ENCODE measurements at places on chromosomes 2 and 18. TPM values are rescaled to one million over a fixed set of nuclear protein-coding genes. Genes with fewer than 3 reads are reported as not detected.
A peak's percentile ranks its signal among the peaks of the same experiment; 100 is the strongest.

DNA sequence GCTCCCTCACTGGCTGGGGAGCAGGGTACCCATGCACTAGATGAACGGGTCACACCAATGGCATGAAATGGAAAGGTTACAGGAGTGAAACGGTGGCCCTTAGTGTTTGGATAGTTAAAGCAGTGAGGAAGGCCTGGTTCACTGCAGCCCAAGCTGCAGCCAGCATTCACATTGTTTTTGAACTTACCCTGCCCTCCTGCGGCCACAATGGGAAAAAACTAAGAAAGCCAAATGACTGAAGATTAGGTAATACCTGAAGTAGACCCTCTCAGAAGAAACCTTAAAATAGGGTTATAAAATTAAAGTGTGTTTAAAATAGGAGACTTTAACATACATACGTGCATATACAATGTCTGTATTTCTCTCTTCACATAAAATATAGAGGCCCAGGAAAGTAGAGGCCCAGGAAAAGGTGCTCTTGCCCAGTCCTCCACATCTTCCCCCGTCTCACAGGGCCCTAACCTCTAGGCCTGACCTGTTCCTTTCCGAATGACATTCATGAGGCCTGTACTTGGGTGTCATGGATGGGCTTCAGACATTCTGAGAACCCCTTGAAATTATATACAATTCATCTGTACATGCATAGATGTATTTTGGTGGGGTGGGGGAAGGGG lies 33.3 kb downstream of the DOK1 start:
- H3K4me3 ChIP-seq: no peak overlapping the region
- peak; percentile 70 for DNase-seq
- H3K27me3 ChIP-seq: peaks cover 28% of the 10 kb centered on the region
- H3K36me3 ChIP-seq: no peaks in the 10 kb centered on the region

DNA sequence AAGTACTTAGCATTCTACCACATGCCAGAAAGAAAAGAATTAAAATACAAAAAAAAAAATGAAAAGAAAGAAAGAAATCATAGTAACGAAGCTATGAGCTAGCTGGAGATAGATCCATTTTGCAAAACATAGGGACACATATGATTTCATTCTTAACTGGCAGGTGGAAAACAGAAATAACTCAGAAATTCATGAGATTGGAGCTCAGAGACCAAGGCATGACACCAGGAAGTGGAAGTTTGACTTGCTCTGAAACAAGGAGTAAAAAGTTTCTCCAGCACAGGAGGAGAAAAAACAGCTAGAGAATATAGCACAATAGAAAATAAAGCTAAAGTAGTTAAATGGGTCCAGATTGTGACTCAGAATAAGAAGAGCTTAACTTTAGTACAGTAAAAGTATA lies 278.1 kb downstream of the ZEB2 start:
- no peaks in the 10 kb centered on the region for H3K27me3 ChIP-seq
- no peak overlapping the region for H3K27ac ChIP-seq
- peaks cover 28% of the 10 kb centered on the region for H3K4me1 ChIP-seq
- DNase-seq: no peak
- peaks cover 5% of the 10 kb centered on the region for H3K36me3 ChIP-seq

DNA sequence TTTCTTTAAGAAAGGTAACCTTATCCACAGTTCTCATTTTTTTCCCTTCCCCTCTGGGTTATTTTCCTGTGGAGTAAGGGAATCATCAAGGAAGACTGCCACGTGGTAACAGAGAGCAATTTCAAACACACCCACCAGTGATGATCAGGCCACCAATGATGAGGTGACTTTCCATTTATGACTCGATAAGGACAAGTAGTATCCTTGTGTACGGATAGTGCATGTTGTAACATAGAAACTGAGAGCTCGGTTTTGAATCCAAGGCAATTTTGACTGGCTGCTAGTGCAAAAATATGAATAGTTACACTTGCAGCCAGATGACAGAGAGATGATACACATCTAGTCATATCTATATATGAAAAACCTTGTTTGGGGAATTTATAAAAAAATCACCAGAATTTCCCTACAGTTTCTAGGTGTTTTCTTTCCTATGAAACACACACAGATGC lies 143.6 kb upstream of the TCF4 start:
- no peaks in the 10 kb centered on the region for H3K4me1 ChIP-seq
- H3K36me3 ChIP-seq: no peaks in the 10 kb centered on the region
- no peak overlapping the region for H3K4me3 ChIP-seq

DNA sequence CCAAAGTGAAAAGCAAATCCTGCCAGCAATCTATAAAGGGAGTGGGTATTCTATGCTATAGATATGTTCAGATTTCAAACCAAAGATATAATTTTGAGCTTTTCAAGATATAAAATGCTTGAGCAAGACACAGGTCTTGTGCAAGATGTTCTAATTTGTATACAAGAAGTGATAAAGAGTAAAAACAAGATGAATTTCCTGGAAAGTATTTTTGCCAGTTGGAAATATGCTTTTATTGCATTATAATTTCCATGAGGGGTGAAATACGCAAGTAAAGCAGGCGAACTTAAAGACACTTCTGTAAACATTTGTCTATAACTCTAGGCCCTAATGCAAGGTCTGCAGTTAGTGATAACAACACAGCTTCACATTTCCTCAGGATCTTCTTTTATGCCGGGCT lies 640.5 kb downstream of the TMEM182 start:
- H3K27me3 ChIP-seq: no peaks in the 10 kb centered on the region
- no peaks in the 10 kb centered on the region for H3K4me1 ChIP-seq
- no peak overlapping the region for H3K27ac ChIP-seq
- no peaks in the 10 kb centered on the region for H3K36me3 ChIP-seq
- DNase-seq: no peak

DNA sequence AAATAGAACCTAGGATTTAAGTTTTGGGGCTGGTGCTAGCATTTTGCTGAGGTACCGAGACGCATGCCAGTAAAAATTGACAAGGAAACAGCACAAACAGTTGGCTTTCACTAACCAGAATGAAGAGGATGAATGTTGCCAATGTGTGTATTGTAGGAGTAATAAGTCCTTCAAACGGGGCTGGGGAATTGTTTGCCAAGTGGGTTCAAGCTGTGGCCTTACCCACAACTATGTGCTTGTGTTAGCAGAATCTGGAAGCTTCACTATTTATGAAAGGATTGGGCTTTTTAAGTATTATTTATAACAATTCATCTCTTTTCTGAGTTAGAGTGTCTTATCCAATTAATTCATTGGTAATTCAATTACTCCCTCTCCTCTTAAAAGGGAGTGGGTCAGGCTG lies 15.0 kb upstream of the KIF5C start:
- H3K4me3 ChIP-seq: no peak overlapping the region
- H3K4me1 ChIP-seq: no peaks in the 10 kb centered on the region
- H3K27me3 ChIP-seq: peaks cover 17% of the 10 kb centered on the region
- no peak for DNase-seq
- H3K27ac ChIP-seq: no peak overlapping the region

GRCh38 chr2:204234879-204235278 lies 298.3 kb downstream of the ICOS start:
- no peak overlapping the region for H3K4me3 ChIP-seq
- H3K27ac ChIP-seq: no peak overlapping the region
- DNase-seq: no peak
- no peaks in the 10 kb centered on the region for H3K36me3 ChIP-seq
- H3K4me1 ChIP-seq: no peaks in the 10 kb centered on the region

DNA sequence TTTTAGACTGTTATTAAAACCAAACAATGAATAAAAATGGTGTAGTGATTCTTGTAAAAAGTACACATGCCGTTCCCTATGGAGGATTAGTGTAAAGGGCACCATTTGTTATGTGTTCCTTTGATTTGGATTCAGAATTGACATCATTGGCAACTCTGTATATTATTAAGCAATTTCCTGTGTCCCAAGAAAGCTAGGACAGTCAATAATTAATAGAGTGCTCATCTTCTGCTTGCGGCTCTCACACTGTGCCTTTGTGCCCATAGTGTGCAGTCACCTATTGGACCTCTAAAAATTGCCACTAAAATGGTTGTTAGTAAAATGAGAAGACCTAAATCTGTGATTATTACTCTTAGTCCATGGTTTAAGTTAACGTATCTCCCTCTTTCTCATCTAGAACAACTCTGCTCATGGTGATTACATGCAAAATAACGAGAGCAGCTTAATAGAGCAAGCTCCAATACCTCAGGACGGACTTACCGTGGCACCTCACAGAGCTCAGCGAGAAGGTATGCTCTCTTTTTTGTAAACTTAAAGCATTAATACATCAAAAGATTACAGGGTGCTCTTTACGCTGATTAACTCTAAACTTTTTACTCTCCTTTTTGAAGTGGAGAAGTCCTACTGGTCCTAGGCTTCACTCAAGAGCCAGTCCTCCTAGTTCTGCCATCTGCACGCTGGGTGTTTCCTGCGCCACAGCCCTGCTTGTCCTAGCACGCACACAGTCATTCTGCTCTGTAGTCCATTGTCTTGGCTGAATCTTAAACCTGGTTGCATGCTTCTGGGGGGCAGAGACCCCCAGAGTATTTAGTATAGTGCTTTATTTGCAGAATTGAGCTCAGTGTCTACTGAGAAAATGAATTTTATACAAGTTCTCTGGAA lies 16.7 kb downstream of the ZCCHC2 start:
- no peak for DNase-seq
- H3K4me3 ChIP-seq: no peak overlapping the region
- H3K27ac ChIP-seq: no peak overlapping the region

DNA sequence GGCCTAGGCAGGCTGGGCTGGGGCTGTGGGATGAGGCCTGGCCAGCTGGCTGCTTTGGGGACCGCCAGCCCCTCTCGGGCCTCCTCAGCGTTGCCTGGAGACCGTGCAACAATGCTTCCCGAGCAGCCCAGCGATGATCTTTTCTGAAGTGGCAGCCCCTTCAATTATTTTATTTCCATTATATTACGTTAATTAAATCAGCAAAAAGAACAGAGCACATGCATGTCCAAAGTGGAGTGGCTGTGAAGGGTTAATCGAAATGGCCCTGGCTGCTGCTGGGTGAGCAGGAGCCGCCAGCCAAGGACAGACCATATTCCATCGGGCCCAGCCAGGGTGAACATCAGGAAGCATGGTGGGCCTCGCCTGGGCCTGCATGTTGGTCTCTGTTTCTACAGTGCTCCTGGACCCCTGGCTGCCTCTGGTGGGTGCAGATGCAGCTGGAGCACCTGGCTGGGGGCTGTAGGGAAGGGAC lies 245.5 kb downstream of the MYCN start:
- no peak overlapping the region for H3K27ac ChIP-seq
- H3K36me3 ChIP-seq: no peaks in the 10 kb centered on the region
- no peak for DNase-seq
- no peaks in the 10 kb centered on the region for H3K27me3 ChIP-seq

DNA sequence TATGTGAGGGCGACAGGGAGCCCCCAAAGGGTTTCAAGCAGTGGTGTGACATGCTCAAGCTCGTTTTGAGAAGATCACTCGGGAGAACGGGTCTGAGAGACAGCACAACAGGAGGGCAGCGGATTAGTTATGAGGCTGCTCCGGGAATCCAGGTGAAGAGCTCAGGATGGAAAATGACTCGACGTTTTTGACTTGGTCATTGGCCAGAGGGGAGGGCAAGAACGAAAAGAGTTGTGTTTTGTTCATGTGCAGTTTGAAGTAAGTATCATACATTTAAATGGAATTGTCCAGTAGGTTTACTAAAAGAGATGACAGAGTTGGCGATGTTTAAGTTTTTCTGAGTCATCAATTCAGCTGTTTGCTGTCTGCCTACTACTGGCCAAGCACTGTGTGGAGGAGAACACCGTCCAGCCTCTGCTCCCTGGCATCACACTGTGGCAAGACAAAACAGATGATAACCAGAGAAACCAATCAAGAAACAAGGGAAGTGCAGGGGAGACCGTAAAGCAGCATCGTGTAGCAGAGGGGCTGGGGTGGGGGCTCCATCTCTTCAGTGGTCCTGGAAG lies 25.3 kb upstream of the ANXA4 start:
- H3K4me3 ChIP-seq: no peak overlapping the region
- no peak overlapping the region for H3K27ac ChIP-seq
- no peaks in the 10 kb centered on the region for H3K27me3 ChIP-seq
- peaks cover 1% of the 10 kb centered on the region for H3K36me3 ChIP-seq

GRCh38 chr2:71927757-71928715 lies 219.6 kb downstream of the CYP26B1 start:
- no peak for DNase-seq
- H3K4me1 ChIP-seq: no peaks in the 10 kb centered on the region
- H3K36me3 ChIP-seq: no peaks in the 10 kb centered on the region
- no peak overlapping the region for H3K27ac ChIP-seq

GRCh38 chr2:136125236-136125635 lies 7.3 kb upstream of the CXCR4 start:
- H3K27ac ChIP-seq: peak overlapping the region; percentile 3
- H3K4me3 ChIP-seq: no peak overlapping the region
- H3K36me3 ChIP-seq: peaks cover 8% of the 10 kb centered on the region
- H3K27me3 ChIP-seq: peaks cover 32% of the 10 kb centered on the region
- DNase-seq: no peak
- peaks cover 78% of the 10 kb centered on the region for H3K4me1 ChIP-seq

Gene KCNS3
- total RNA-seq: not detected

Gene SGPP2
- 0.67 TPM for total RNA-seq

Gene PREB
- 60.0 TPM for total RNA-seq

Gene HOXD13
- not detected for total RNA-seq

Gene ZNF385B
- total RNA-seq: not detected

Gene ANKRD44
- total RNA-seq: 283 TPM
